Stimulated activated CD8-positive, alpha-beta memory T cell treated with anti-CD3 and anti-CD28 coated beads, Interleukin-7, amount 100 ng/mL, for 4 hours (primary cell): ENCODE measurements at places on chromosomes 11 and 22.

DNA sequence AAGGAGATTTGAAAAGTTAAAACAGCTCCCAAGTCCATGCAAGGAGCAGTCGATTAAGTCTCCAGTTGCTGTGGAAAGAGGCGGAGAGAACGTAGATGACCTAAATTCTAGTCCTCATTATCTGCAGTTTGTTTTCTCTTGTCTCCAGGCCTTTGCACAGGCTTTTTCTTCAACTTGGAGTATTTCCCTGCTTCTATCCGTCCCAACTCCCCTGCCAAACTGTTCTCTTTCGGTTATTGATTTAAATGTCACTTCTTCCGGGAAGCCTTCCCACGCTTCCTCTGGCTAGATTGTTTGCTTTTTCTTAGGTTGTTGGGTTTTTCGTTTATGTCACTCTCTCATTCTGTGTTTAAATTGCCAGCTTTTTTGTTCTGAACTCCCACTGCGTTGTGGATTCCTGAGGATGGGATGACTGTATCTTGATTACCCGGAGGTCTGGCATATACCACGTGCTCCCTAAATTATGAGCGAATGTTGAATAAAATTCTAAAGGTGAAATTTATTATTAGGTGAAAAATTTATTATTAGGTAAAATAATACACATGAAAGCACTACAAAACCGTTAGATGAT is 463 bp downstream of the TMEM126B start:
- DNase-seq: no peak

DNA sequence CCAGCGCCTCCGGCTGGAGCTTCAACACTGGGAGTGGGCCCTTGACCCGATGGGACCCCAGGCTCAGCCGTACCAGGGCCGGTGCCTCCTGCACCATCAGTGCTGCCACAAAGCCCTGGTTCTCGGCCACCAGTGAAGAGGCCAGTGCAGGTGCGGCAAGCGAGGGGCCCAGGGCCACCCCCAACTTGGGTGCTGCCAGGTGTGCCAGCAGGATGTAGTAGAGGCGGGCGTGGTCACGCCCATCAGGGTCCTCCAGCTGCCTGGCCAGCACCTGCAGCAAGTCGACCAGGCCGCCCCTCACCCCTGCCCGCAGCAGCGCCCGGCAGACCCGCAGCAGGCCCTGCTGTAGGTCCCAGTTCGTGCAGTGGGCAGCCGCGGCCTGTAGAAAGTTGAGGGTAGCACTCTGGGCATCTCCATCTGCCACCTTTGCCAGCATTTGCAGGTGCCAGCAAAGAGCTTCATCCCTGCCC is 2.3 kb downstream of the AP5B1 start:
- DNase-seq: no peak

DNA sequence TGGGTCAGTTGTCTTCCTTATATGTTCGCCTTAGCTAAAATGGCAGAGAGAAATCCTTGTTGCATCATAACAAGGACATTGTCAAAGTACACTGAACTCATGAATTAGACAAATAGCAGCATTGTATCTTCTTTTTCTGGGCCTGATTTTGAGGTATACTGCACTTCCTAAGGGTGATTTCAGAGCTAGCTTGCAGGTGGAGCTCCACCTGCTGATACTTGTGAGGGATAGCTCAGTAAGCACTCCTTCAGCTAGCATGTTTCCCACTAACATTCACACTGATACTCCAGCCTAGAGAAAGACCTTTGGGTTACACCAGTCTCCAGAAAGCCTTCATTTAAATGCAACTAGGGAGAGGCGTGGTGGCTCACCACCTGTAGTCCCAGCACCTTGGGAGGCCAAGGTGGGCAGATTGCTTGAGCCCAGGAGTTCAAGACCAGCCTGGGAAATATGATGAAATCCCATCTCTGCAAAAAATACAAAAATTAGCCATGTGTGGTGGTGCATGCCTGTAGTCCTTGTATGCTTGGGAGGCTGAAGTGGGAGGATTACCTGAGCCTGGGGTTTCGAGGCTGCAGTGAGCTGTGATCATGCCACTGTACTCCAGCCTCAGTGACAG is 29.8 kb downstream of the JAM3 start:
- no peak for DNase-seq

GRCh38 chr22:30906946-30907345 is 61.6 kb downstream of the MORC2 start:
- no peak for DNase-seq

DNA sequence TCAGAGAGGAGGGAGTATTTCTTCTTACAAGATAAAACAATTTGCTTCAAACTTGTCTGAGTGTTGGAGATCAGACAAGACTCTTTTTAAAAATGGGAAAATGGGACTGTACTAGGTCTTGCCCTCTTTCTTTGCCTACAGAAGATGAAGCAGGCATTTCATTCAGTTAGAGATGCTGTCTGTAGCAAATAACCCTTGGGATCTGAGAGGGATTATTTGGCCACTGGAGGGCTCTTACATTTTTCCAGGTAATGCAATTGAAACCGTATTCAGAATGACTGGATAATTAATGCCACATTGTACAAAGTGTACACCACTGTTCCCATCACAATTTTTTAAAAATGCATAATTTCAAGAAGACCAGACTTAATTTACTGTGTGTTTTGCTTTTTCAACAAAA is 258.5 kb upstream of the KIRREL3 start:
- DNase-seq: no peak

- DNase-seq: no peak
Measured at GRCh38 chr11:103529181-103529684, 420.0 kb downstream of the DYNC2H1 start.

- no peak for DNase-seq
Measured at GRCh38 chr11:47907499-47907898, 59.3 kb upstream of the NUP160 start.

DNA sequence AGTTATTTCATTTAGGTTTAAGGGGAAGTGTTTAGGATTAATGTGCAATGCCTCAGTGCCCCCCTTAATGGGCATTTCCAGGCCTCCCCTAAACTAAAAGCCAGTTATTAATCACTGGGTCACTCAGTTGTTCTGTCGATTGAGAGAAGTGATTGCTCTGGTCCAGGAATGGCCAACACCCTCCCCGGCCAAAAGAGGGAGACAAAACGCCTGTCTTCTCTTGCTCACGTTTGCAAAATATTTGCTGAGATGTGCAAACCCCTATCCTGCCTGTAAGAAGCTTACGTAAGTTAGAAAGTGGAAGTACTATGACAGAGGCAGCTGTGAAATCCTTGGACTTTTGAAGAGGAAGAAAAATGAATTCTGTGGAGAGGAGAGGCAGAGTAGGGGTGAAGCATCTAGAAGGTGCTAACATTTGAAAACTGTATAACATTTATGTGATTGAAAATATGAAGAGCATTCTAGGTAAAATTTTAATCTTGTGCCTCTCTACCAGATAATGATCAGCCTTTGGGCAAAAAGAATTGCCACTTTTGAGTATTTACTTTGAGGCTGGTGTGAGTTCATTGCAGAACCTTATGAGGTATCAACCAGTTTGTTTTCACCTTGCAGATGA is 37.7 kb downstream of the NTM start:
- no peak for DNase-seq

- no peak for DNase-seq
Measured at GRCh38 chr11:117221775-117222517, 9.9 kb downstream of the PCSK7 start.

- no peak for DNase-seq
Measured at GRCh38 chr22:47257566-47257965, 495.1 kb downstream of the TBC1D22A start.

- no peak for DNase-seq
Measured at GRCh38 chr11:10522276-10522675, 18.7 kb downstream of the RNF141 start.

DNA sequence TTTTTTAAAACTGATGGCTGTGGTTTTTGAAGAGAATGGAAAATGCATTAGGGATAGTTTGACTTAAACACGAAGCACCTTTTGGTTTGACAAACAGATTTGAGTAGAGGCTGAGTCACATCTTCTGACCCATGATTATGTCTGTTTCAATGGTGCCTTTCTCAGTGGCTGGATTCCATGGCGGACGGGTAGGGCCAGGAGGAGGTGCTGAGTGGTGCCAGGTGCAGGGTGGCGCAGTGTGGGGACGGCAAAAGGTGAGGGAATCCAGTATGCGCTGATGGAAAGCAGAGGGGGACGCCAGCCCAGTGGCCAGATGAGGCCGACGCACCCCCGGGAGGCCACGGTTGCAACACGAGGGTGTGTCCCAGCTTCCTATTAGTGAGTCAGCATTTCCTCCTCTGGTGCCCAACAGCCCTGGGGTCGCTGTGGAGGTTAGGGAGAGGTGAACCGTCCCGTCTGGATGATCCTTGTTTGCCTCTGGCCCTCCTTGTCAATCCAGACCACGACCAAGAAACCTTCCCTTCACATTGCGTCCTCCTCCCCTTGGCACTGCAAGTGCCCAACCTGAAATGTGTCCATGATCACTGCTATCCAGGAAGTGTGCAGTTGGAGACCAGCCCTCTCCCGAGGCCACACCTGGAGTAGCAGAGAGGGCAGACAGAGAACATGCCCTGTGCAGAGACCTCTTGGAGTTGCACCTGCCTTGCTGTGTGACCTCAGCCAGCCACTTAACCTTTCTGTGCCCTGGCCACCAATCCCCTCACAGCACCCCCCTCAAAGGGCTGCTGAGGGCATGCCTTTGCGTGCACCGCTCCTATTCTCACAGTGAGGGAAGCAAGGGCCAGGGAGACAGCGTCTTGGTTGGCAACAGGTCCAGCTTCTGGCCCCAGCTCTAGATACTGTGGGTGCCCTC is 32.5 kb upstream of the ATXN10 start:
- DNase-seq: no peak

- DNase-seq: no peak
Measured at GRCh38 chr11:130464291-130464812, 15.9 kb downstream of the ADAMTS15 start.

GRCh38 chr11:15336021-15336420 is 221.3 kb downstream of the INSC start:
- no peak for DNase-seq
